Keratinocyte (primary cell): ENCODE measurements at places on chromosomes 4 and X. TPM values are rescaled to one million over a fixed set of nuclear protein-coding genes. Genes with fewer than 3 reads are reported as not detected.

GRCh38 chr4:32672359-32672758 lies 1952.2 kb downstream of the PCDH7 start:
- no peak for DNase-seq

- no peak for DNase-seq
Observed at GRCh38 chr4:30744386-30744785, 24.2 kb downstream of the PCDH7 start.

DNA sequence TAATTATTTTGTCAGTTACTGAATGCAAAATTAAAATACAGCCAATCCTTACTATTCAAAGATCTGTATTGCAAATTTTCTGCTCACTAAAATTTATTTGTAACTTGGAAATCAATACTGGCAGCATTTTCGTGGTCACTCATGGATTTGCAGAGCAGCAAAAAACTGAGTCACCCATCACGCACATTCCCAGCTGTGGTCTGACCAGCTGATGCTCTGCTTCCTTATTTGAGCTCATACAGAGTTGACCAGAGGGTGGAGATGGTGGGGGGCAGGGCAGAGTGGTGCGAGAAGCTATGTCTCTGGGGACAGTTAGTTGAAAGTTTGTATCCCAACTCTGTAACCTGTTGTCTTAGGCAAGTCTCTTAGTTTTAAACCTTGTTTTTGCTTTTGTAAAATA lies 214.8 kb downstream of the SPCS3 start:
- DNase-seq, result no peak

DNA sequence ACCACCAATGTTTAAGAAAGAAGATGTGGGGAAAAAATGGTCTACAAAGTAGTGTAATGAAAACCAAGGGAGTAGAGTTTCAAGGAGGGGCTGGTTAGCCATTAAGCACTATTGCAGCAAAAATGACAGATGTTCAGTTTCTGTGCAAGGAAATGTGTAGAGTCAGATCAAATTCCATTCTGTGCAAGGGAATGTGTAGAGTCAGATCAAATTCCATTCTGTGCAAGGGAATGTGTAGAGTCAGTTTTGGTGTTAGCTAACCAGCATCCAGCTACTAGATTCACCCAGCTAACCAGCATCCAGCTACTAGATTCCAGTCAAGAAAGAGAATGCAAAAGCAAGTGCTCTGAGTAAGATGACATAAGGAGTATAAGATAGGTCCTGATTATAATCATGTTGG lies 208.8 kb downstream of the COX18 start:
- no peak for DNase-seq

DNA sequence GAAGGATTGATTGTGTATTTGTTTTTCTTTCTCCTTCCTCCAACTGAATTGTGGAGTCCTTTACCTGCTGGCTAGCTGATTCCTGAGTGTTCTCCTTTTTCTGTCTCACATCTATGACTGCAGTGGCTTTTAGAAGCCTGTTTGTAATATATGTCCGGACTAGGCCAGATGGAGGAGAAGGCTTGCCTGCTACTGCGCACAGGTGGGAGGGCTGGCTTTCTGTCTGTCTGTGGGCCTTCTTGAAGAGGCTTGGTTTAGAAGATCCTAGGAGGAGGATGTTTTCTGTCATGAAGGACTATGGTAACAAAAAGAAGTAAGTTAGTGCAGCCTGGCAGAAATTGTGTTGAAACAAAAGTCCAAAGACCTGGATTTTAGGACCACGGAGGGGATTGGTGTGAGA lies 8.5 kb downstream of the PPP1R3F start:
- no peak for DNase-seq

GRCh38 chr4:42302348-42302747 lies 94.9 kb upstream of the SHISA3 start:
- no peak for DNase-seq

DNA sequence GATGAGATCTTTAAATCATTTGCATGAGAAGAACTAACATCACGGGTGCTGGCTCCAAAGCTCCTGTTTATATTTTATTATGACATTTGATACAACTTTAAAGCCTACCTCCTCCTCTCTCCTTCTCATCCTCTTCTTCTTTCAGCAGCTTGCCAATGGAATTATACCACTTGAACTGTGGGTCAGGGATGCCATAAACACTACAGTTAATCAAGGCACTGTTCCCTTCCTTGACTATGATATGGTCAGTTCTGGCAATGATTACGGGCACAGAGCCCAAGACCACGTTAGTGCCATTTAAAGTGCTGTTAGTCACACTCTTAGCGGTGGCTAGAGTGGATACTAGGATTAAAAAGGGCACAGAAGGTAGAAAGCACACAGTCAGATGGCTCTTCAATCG lies 20.7 kb downstream of the MFAP3L start:
- no peak for DNase-seq

- DNase-seq, result no peak
Observed at GRCh38 chr4:111230265-111230664, 607.4 kb upstream of the PITX2 start.

GRCh38 chrX:107324493-107325310 lies 118.3 kb downstream of the DNAAF6 start:
- DNase-seq, result no peak

GRCh38 chrX:154698630-154699248 lies 45.4 kb upstream of the CTAG2 start:
- no peak for DNase-seq

GRCh38 chrX:25872786-25873185 lies 265.4 kb upstream of the MAGEB18 start:
- DNase-seq, result no peak

The BEX1 gene
- polyA plus RNA-seq, result 2.5 to 24.6 TPM (median 6.4 TPM) in 3 replicates

The RHOXF1 gene
- polyA plus RNA-seq, result not detected in 3 replicates

The SH3TC1 gene
- polyA plus RNA-seq, result 12.0 to 22.1 TPM (median 12.3 TPM) in 3 replicates

The P2RY4 gene
- 0.06 to 0.09 TPM in 2 of 3 replicates, not detected in the other for polyA plus RNA-seq

The MAGEA1 gene
- not detected in 3 replicates for polyA plus RNA-seq

The SFRP2 gene
- polyA plus RNA-seq, result not detected in 3 replicates

The ZBED1 gene
- 9.0 to 15.0 TPM (median 13.8 TPM) in 3 replicates for polyA plus RNA-seq

The TENM3 gene
- polyA plus RNA-seq, result 17.0 to 20.9 TPM (median 18.8 TPM) in 3 replicates
